Stimulated activated CD4-positive, alpha-beta T cell treated with anti-CD3 and anti-CD28 coated beads, Interleukin-4, amount 100 ng/mL, for 48 hours (primary cell): ENCODE measurements at places on chromosomes 16 and 17.

GRCh38 chr17:69268543-69269014 lies 40.0 kb upstream of the ABCA10 start:
- no peak for DNase-seq

DNA sequence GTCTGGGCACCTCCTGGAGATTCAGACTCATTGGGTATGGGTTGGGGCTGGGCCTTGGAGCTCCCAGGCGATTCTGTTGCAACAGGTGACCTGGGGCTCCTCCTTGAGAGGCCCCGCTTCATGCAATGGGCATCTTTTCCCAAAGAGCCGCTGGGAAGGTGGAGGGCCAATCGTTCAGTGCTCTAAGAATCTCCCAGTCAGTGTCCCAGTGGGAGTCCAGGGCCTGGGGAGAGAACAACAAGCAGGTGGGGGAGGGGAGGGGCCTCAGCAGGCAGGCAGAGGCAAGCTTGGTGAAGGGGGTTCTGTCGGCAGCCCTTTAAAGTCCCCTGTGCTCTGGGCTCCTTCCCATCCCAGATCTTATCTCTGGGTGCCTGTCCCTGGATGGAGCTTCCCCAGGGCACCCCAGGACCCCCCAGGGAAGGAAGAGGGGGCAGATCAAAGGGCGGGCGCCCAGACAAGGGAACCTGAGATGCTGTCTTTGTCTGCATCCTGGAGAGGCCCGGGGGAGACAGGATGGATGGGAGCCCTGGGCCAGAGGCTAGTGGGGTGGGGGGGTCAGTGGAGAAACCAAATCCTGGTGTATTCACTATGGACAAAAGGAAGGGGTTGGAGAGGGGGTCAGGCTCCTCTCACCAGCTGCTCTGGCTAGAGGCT lies 30.5 kb upstream of the NXPH3 start:
- no peak for DNase-seq

- no peak for DNase-seq
These were observed 32.9 kb upstream of the FBXO47 start for GRCh38 chr17:39000021-39000601.

DNA sequence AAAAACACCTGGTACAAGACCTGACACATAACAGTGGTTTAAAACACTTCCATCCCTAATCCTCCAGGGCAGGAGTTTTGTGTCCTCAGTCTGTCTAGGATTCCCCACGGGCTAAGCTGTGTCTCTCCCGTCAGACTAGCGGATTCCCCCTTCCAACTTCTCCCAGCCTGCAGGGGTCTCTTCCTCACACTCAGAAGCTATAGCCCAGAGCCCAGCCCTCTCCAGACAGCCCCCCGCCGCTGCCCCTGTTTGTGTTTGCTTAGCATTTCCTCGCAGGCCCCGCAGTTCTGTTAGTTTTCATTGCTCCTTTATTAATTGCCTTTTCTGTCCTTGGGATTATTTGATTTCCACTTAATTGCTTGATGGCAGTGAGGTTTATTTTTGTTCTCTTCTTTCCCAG lies 91.2 kb downstream of the TMEM132E start:
- no peak for DNase-seq

GRCh38 chr16:1990351-1991134 lies 773 bp downstream of the SYNGR3 start:
- no peak for DNase-seq

DNA sequence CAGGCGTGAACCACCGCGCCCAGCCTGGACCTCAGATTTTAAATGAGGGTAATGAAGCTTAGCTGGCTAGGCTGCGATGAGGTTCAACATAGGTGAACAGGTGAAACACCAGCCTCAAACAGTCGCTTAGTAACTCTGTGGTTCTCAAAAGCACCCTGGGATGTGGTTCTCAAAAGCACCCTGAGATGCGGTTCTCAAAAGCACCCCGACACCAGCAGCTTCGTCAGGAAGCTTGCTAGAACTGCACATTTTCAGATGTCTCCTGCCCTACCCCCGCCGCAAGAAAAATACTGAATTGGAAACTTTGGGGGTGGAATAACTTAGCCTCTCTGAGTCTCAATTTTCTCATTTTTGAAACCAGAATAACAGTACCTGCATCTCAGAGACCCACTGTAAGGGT lies 86.7 kb upstream of the XYLT1 start:
- DNase-seq: no peak
